ENCODE measurements at places on chromosomes 3 and 15.
A peak's percentile ranks its signal among the peaks of the same experiment; 100 is the strongest.

DNA sequence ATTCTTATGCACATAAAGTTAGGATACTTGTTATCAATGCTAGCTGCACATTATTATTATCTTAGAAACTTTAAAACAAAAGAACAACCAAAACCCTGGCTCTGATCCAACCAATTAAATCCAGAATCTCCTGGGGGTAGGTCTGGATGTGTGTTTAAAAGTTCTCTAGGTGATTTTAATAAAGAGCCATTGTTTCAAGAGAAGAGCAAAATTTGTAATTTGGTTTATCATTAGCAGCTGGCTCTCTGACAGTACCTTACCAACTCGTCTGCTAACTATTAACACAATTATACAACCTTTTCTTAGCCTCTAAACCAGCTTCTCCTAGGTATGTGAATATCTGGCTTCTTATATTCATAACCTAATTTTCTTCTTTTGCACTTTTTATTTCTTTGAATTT lies 68.9 kb downstream of the IFT80 start:
- DNase-seq: no peak

DNA sequence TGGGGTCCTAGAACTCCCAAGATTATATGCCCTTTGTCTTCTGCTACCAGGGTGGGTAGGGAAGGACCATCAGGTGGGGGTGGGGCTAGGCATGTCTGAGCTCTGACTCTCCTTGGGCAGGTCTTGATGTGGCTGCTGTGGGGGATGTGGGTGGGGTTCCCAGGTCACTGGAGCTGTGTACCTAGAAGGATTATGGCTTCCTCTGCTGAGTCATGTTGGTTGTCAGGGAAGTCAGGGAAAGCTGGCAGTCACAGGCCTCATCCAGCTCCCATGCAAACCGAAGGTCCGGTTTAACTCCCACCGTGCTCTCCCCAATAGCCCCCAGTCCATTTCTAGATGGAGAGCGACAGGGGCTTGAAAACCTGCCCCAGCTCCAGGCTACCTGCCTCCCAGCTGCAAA lies 35.2 kb downstream of the EID1 start:
- no peak for DNase-seq

GRCh38 chr15:78290222-78290621 lies 9.2 kb downstream of the SKIC8 start:
- no peak for DNase-seq

DNA sequence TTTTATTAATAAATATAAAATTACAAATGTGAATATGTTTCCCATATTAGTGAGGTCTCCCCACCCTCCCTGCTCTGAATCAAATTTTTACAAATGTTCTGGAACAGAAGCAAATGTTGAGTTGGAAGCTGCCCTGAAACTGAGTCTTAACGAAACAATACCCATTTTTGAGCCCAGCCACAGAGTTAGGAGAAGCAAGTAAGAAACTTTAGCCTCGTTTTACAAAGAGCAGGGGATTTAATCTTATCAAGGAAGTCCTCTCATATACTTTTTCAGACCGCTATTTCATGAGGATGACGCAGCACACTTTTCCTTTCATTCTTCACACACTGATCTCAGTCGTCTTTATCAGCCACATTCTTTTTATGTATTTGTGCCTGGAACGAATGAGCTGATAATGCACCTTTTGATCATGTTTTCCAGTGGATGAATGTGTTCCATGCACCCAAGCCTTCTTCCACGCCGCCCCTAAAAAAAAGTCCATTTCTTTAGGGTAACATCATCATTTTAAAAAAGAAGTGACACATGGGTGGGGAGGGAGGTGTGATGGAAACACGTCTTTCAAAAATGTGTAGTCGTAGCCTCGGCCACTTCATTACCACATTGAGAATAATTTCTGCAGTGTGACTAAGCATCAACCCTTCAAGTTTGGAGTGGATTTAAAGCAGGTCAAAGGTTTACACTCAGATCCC lies 48.1 kb downstream of the SETMAR start:
- peak; percentile 37 for DNase-seq

Measured in activated CD4-positive, alpha-beta T cell treated with anti-CD3 and anti-CD28 coated beads, Interleukin-2, amount 50 U/mL, for 4 hours (primary cell).